ENCODE measurements at places on chromosomes 13 and 19.

DNA sequence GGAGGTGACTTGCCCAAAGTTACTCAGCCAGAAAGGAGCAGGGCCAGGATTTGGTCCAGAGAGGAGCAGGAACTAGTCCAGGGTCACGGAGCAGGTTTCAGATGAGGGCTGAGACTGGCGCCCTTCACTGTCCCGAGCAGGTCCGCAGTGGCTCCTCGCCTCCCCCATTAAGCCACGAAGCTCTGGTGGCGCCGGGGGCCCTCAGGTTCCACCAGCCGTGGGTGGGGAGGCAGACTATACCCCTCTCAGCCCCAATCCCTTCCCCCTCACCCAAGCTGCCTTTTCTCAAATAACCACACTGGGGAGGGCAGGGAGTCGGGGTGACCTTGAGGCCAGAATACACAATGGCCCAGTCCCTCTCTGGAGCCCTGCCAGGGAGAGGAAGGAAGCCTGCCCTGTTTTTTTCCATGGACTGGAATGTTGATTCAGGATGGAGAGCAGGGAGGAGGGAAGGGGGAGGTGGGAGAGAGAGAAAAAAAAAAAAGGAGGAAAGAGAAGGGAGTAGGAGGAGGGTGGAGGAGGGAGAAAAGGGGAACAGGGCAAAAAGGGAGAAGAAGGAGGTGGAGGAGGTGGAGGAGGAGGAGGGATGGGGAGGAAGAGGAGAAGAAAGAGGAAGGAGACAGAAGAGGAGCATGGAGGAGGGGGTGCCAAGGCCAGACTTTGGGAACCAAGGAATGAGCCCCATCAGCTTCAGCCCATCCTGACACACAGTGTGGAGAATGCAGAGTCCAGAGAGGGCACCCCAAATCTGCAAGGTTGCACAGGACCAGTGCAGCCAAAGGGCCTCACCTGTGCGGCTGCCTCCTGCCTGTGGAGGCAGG is 19.7 kb downstream of the CEACAM16 start:
- no peak for DNase-seq

DNA sequence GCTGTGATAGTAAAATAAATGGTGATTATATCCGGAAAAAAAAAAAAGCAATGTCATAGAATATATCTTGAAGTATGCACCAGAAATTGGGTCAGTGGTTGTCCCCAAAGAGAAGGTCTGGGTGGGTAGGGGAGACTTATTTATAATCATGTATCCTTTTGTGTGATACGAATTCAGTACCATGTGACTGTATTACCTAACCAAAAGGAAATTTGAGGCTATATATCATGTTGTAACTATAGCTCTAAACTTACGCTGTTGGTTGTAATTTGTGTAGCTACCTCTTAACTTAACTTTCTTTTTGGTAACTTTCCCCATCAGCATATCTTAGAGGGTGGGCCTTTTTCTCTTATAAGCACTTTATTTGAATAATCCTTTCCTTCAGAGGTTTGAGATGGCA is 25.2 kb upstream of the KCTD4 start:
- no peak for DNase-seq

DNA sequence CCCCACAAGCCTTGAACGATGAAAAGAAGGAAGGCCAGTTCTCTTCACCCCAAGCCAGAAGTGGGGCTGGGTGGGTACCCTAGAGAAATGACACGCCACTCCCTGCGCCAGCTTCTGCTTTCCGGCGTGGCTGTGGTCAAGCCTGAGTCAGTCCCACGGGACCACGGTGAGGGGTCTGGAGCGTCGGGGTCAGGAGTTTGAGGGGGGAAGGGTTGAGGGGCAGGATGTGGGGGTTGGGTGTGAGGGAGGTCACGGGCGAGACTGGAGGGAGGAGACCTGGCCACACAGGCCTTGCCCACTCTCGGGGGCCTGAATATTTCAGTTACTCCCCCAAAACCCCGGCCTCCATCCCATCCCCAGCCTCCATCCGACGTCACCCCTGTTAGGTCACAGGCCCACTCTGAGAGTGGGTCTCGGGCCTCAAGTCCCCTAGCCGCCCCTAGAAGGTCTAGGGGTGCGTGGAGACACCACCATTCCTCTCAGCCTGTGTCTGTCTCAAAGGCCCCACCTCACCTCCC is 500 bp upstream of the IFI30 start:
- no peak for DNase-seq

DNA sequence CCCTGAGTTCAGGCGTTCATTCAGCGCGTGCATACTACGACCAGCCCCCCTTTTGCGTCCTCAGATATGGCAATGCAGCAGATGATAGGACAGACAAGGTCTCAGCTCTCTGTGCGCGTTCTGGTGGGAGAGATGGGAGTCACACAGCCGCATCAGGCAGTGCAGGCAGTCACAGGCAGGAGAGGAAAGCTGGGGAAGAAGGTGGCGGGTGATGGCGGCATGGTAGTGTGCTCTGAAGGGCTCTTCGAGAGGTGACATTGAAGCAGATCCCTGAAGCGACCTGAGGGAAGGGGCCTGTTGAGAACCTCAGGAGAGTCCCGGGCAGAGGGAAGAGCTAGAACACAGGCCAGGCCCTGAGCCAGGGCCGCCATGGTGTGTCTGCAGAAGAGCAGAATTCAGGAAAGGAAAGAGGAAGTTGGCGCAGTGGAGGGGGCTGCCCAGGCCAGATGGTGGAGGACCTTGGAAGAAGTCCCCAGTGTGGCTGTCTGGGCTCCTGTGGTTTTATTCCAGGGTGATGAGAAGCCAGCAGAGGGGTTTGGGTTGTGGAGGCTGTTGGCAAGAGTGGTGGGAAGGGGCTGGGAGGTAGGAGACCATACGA is 3.5 kb downstream of the USF2 start:
- no peak for DNase-seq

- peak; percentile 13 for DNase-seq
Observed at GRCh38 chr19:45558399-45558878, 26.2 kb downstream of the OPA3 start.

DNA sequence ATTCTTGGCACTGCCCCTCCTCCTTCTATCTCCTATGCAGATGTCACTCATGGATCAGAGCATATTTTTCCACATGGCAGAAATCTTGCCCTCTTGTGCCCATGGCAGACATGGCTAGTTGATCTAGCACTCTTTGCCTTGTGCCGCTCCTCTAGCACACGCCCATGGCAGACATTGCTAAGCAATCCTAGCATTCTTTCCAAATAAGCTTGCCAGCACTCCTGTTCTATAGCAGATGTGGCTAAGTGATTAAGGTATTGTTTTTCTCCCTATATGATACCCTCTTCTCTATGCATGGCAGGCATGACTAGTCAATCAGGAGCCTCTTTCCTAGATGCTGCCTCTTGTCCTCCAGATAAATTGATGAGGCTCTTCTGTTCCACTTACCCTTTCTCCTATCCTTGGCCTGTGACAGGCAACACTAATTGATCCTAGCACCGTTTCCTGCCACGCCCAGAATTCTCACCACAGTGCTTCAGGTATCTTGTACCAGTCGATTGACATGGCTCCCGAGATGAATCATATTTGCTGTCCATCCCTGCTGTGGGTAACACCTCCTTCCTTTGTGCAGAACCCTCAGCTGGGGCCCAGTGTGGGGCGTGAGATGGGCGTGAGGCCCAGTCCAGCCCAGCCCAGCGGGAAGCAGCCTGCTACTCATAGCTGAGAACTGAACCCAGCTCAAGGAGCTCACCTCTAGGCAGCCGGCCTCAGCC is 26.9 kb downstream of the TMED1 start:
- no peak for DNase-seq

DNA sequence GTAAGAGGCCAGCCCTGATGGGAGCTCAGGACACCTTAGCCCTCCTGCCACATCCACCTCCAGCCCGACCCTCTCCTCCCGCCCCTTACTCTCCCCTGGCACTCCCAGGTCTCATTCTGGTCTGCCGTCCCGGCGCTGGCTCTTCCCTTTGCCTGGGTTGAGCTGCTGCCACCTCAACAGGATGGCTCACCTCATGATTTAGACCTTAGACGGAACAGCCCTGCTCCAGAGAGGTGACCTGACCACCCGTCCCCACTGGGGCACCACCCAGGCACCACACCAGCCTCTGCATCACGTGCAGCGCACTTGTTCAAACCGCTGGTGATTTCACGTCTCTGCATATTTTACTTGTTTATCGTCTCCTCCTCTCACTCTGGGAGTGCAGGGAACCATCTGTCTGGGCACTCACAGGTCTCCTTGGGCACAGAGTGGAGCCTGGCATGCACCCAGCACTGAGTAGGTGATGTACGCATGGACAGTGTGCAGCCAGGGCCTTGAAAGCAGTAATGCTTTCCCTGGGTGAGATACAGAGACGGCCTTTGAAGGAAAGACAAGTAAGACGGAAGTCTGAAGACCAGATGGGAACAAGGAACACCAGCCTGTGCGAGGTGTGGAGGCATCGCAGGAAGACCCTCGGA is 183.1 kb downstream of the KATNAL1 start:
- DNase-seq = no peak

DNA sequence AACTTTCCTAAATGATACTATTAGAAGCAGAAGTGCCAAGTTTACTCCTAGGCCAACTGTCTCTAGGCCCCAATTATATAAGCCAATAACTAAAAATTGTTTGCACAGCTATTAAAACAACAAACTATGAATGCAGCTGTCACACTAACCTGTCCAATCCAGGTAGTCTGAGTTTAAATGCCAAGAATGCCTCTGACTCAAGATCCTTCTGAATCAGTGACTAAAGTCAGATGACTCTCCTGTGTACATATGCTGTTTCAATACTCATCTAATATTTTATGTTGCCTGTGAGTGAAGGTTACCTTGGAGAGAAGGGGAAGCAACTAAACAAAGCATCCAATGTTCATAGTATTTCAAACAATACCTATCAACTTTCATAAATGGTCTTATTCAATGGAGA is 257.0 kb downstream of the ENOX1 start:
- DNase-seq = no peak

GRCh38 chr13:112637017-112637801 is 49.3 kb upstream of the TUBGCP3 start:
- DNase-seq = no peak

DNA sequence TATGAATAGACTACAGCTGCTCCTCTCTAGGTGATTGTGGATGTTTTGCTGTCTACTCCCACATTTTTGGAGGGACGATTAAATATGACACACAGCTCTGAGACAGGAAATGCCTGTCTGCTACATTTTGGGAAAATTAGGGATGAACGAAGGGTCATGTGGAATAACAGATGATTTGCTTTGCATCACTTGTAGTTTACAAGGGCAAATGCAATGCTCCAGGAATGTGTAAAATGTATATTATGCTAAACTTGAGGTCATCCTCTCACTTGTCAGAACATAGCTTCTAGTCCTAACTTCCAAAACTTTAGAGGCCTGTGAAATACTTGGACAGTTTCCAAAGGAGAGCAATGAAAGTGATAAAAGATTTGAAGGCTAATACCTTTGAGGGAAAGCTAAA is 284.2 kb upstream of the DACH1 start:
- DNase-seq = no peak

- no peak for DNase-seq
Observed at GRCh38 chr13:66347486-66348117, 882.5 kb downstream of the PCDH9 start.

DNA sequence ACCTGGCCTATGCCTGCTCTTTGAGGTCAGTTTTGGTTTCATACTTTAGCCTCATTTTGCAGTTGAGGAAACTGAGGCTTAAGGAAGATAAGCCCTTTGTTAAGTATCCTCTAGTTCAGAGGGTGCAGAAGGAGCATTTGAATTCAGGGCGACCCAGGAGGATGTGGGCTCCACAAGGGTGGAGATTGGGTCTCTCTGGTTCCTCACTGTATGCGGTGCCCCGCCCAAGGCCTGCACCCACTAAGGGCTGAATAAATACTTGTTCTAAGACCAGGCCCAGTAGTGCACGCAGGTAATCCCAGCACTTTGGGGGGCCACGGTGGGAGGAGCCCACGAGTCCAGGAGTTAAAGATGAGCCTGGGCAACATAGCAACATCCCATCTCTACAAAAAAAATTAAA is 768 bp upstream of the SLC44A2 start:
- DNase-seq = no peak

DNA sequence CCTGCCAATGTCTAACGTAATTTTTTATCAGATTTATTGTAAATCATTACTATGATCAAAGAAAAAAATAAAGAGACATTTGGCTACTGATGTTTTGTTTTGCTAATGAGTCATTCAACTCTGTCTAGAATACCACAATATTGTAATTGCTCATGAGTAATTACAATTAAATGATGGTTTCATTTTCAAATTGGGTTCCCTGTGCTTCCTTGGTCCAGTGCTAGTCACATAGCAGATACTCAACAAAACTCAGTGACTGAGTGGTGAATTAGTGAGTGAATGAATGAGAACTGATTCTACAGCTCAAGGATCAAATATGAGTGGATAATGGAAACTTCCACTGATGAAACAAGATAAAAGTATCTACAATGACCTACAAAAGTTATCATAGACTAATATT is 304.7 kb downstream of the POU4F1 start:
- no peak for DNase-seq

DNA sequence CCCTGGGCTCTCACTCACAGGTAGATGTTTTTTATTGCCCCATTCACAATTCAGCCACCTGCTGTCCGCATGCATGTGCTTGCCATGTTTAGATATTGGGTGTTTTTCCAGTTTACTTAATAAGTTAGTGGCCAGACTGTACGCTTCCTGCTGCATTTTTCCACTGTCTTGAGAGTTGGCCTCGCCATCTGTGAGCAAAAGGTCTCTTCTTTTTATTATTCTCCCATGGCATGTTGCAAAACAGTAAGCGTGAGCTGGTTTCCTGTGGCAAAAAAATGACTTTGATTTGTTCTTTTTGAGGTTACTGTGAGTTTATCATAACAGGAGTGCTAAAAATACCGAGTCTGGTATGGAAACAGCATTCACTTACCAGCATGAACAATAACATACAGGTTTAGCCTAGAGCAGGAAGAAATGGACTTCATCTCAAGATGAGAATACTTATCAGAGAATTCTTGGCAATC is 46.0 kb downstream of the SAE1 start:
- no peak for DNase-seq

DNA sequence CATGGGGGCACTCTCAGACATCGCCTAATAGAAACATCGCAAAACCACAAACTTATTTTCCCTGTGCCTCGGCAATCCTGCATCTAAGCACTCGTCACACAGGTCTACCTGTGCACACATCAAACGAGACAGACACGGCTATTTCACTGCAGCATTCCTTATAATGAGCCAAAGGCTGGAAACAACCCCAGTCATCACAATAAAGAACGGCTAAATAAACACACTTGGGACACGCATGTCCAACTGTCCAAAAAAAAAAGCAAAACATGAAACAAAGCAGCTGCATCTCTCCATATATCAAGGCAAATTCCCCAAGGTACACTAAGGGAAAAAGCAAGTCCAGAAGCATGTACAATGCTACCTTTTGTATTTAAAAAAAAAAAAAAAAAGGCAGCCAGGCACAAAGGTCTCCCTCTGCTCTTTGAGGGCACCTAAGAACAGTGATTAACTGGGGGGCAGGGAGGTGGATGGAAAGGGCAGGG is 27.2 kb upstream of the CCNP start:
- no peak for DNase-seq

GRCh38 chr19:3458229-3459088 is 21.9 kb downstream of the SMIM24 start:
- no peak for DNase-seq

DNA sequence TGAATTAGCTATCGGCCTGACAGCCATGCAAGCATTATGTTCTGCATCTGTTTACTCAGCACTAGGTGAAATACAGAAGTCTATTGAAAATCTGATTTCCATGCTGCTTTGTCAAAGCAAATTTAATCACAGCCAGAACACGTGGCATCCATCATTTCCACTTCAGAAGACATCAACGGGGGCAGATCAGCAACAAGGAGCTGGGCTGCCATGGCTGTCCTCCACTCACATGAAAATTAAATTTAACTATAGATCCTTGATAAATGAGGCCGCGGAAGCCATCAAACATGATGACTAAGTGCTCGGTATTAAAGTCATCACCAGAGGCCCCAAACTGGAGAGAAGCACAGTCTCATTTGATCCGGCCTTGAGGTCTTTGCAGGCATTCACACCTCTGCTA is 443.5 kb downstream of the HS6ST3 start:
- no peak for DNase-seq
